ENCODE measurements at places on chromosomes 1 and 21.

GRCh38 chr1:184622136-184622823 lies 132.4 kb downstream of the EDEM3 start:
- no peak for DNase-seq

DNA sequence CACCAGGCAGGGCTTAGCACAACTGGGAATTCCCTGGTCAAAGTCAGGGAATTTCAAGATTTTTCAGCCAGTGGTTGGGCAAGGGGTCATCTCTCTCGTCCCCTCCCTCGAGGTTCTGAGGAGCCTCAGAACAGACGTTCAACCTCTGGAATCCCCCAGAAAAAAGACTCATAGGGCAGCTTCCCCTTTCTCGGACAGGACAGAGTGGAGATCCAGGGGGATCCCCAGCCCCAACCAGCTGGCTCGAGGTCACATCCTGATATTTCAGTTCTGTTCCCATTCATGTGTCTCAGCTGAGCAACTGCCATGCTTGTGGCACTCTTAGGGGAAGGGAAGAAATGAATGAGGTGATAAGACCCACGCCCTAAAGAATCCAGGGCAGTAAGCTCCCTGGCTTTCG lies 4.9 kb upstream of the LAD1 start:
- DNase-seq, result no peak

- no peak for DNase-seq
Measured at GRCh38 chr21:20875742-20876141, 122.5 kb upstream of the NCAM2 start.

DNA sequence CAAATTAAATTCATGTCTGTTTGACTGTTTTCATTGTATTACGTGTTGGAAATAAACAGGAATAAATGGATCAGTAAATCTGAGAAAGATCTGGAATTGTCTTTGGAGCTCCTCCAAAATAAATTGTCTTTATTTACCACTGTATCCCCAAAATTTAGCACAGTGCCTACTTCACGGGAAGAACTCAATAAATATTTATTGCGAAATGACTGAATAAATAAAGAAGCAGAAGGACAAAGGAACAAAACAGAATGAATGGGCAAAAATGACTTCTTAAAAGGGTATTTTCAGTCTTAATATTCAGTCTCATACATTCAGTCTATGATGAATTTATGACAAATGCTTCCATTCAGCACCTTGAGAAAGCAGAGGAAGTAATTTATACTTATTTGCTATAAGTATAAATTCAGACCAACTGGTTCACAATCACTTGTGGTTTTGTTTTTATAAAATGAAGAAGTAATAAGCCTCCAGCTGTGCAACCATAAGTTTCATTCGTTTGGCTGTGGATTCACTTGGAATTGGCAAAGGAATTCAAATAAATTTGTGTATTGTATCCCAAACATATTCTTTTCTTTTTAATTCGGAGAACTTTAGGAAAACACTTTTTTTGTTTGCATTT lies 19.2 kb upstream of the PRKAA2 start:
- DNase-seq, result no peak

DNA sequence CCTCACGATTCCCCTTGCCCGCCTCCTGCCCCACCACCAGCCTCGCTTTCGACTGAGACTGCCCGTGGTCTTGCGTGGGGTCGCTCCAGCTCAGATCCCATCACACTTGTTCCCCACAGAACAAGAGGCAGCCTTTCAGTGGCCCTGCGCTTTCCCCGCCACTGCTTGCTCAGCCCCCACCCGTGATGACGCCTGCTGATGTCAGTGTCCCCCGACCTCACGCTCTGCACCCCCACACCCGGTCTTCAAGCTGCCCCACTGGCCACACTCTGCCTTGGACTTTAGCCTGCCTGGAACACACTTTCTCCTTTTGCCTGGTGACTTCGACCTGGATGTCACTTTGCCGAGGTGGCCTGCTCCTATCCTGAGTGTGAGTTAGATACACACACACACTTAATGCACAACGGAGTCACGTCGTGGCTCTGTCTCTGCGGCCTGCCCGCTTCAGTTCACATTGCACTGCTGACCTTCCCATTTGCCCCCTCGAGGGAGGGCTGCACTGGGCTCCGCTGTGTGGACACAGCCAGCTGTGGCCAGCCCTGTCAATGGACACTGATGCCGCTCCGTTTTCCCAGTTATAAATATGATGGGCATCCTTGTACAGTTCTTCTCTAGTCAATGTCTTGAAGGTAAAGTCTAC lies 13.0 kb downstream of the AGPAT3 start:
- no peak for DNase-seq

DNA sequence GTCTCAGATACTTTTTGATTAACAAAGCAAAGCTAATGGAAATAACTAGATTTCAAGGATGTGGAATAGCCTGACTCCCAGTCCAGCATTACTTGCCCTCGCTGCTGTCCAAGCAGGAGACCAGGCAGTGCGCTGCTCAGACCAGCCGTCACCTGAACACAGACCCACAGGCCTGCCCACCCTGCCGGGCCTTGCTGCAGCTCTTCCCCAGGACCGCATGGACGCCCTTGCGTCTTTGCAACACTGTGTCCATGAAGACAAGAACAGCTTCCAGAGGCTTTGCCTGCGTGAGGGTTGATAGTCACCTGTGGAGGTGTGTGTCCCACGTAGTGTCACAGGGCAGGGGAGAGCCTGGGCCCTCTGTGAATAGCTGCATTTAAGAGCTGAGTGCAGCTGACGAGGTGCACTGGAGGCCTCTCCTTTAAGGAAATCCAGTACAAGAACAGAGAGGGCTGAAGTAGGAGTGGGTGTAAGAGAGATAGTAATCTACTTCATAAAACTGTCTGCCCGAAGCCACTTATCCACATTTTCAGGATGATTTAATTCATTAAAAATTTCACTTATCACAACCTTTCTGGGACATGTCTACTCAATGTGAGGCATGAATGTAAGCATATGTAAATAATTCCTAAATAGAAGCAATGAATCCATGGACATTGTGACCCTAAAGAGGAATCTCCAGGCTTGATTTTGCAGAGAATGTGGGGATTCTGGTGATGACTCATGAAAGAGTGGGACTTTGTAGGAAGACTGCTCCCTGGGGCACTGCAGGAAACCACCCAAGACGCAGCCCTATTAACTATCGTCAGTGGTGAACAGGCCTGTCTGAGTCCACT lies 176.2 kb upstream of the RAB4A start:
- no peak for DNase-seq

DNA sequence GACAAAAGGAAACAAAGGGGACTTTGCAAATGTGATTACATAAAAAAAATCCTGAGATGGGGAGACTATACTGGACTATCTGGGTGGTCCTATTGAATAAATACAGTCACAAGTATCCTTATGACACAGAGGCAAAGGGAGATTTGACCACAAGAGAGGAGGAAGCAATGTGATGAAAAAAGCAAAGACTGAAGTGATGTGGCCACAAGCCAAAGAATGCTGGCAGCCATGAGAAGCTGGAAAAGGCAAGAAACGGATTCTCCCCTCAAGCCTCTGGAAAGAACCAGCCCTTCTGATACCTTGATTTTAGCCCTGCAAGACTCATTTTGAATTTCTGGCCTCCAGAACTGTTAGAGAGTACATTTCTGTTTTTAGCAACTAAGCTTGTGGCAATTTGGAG lies 36.4 kb downstream of the OLFML2B start:
- no peak for DNase-seq

GRCh38 chr1:46183926-46184557 lies 7.8 kb upstream of the P3R3URF start:
- DNase-seq, result no peak

- DNase-seq, result no peak
Measured at GRCh38 chr1:65230731-65231481, 78.4 kb upstream of the DNAJC6 start.

- no peak for DNase-seq
Measured at GRCh38 chr1:3774276-3774945, 1.9 kb downstream of the SMIM1 start.

GRCh38 chr1:67226688-67227087 lies 60.4 kb downstream of the IL23R start:
- no peak for DNase-seq

GRCh38 chr1:29650041-29650400 lies 413.7 kb downstream of the PTPRU start:
- DNase-seq, result no peak

GRCh38 chr1:48040154-48040553 lies 43.0 kb upstream of the TRABD2B start:
- DNase-seq, result no peak

DNA sequence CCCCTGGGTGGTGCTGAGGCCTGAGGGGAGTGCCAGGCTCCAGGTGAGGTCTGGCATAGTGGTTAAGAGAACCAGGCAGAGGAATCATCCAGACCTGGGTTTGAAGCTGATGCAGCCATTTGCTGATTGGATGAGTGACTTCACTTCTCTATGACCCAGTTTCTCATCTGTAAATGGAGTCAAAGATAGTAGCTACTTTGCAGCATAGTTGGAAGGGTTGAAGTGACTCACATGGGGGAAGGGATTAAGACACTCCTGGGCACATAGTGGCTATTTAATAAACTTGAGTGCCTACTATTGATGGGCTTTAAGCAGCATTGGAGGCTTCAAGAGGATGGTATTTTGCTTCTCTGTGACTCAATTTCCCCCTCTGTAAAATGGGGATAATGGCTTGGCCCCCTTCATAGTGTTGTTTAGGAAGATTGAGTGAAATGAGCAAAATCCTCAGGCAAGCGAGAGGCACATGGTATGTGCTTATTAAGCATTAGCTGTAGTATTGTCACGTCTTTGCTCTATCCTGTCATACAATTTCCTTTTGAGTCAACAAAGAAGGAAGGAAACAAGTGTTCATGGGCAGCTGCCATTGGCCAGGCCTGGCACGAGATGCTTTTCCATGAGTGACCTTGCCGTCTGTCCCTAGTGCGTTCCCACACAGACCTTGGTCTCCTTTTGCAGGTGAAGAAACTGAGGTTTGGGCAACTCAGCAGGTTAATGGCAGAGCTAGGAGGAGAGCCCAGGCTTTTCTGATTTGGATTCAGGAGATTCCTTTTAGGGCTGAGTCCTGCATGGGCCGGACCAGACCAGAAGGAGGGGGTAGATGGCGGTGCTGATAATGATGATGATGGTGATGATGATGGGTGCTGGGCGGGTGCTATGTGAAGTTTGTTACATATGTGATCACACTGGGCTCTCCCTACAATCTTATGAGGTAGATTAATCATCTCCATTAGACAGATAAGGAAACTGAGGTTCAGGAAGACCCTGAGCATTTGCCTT lies 131.1 kb upstream of the WNT4 start:
- no peak for DNase-seq

DNA sequence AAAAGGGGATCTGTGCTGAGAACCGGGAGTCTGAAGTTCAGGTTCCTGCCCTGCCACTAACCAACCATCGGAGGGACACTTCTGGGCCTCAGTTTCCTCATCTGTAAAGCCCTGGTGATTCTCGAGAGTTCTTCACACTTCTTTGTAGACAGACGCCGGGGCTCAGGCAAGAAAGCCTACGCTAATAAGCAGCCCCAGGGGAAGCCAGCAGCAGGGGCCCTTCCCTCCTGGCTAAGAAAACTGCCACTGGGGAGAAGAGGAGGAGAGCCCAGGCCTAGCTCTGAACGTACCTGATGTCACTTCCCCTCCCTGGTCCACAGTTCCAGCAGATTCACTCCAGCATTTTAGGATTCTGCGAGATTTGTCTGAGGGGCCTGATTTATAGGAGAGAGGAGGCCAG lies 76.0 kb downstream of the CAMK2N1 start:
- DNase-seq, result no peak

DNA sequence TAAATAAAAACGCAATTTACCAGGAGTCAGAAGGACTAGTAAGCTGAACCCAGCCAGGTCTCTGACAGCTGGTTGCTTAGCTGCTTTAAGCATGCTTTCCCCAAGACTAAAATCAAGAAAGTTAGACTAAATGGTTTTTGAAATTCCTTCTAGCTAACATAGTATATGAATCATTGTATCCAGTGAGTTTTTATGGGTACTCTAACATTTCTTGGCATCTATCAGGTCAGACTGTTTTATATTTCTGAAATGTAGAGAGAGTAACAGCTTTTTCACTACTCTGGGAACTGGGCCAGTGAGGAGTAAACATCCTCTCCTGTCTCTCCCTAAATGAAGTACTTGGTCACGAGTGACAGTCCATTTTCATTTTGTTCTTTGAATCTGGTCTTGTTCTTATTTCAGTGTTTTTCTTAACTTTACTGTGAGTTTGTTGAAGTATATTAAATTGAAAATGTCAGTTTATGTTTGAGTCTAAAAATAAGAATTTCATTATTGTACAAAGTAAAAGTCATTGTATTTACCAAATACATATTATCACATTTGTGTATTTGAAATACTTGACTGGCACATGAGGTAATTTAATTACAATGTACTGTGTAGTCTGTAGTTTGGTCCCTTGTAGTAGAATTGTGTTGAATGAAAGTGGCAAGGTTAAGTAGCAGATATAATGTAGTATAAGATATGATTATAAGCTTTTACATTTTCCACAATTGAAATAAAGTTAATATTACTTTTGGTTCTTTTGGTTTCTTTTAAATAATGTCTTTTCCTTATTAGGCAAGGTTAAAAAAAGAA lies 47.6 kb downstream of the PKN2 start:
- no peak for DNase-seq

- no peak for DNase-seq
Measured at GRCh38 chr1:116916002-116916401, 6.3 kb downstream of the PTGFRN start.

DNA sequence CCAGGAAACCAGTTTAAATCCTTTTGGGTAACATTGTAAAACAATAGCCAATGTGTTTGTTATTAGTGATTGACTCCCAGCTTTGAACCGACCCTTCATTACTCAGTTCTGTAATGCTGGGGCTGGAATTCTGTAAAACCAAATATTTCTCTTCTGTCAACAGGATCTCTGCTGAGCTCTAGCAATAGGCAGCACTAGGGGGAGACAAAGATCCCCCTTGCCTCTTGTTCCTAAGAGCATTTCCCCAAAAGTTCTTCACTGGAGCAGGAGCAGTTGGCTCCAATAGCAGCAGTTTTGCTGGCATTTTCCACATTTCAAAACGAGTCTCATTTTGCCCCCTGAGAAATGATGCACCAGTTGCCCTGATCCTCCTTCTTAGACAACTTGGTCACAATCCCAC lies 1671.1 kb downstream of the MRPL39 start:
- no peak for DNase-seq

DNA sequence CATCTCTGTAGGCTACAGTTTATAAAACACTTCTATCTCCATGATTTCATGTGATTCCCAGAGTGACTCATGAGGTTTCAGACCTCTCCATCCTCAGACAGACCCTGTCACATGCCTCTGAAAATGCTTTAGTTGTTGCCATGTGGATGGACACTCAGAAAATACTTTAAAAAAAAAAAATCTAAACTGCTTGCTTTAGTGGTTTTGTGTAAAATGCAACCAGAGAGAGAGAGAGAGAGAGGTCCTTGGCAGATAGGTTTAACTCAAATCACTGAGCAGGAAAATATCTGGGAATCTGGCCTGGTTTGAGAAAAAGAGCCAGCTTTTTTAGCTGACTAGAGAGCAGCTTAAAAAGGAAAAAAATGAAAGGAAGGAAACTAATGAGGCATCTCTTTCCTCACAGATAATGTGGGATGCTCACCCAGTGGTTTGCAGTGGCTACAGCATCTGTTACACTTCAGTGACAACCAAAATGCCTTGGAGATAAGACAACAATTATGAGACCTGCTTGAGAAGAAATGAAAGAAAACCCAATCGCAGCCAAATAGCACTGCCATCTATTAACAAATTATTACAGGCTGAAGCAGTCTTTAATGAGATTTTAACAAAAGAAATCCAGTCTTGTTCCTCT lies 54.6 kb upstream of the SYT14 start:
- DNase-seq, result no peak

GRCh38 chr1:46277658-46278373 lies 25.6 kb downstream of the LRRC41 start:
- DNase-seq, result no peak

GRCh38 chr21:34202553-34203372 lies 129.4 kb downstream of the MRPS6 start:
- DNase-seq, result no peak

GRCh38 chr1:94105581-94105952 lies 15.4 kb downstream of the ABCA4 start:
- no peak for DNase-seq

All from activated T-cell treated with anti-CD3 and anti-CD28 coated beads for 48 hours (primary cell).